GM23248 (cell line): ENCODE measurements at places on chromosomes 16 and 17. TPM values are rescaled to one million over a fixed set of nuclear protein-coding genes. Genes with fewer than 3 reads are reported as not detected.

DNA sequence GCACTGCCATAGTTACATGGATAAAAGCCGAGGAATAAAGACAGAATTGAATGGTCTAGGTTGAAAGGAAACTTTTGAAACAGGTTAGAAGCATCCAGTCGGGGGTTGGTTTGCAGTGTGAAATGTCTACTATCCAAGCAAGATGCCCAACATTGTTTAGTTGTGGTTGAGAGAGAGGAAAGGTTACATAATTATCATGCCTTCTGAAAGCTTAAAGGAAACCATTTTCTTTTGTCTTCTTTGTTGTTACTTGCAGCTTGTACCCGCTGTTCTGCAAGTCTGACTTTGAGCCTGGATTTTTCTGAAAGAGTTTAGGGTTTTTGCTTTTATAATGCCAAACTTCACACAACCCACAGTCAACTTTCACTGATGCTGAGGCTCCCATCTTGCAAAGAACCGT is 167.9 kb downstream of the AXIN2 start:
- H3K27ac ChIP-seq, result no peak overlapping the region
- no peak for DNase-seq
- no peaks in the 10 kb centered on the region for H3K36me3 ChIP-seq
- peaks cover 13% of the 10 kb centered on the region for H3K4me1 ChIP-seq

- no peaks in the 10 kb centered on the region for H3K36me3 ChIP-seq
- H3K4me3 ChIP-seq, result no peak overlapping the region
- no peak overlapping the region for H3K27ac ChIP-seq
- DNase-seq, result no peak
- peaks cover 13% of the 10 kb centered on the region for H3K4me1 ChIP-seq
Observed at GRCh38 chr16:86747761-86748160, 169.4 kb downstream of the FOXL1 start.

DNA sequence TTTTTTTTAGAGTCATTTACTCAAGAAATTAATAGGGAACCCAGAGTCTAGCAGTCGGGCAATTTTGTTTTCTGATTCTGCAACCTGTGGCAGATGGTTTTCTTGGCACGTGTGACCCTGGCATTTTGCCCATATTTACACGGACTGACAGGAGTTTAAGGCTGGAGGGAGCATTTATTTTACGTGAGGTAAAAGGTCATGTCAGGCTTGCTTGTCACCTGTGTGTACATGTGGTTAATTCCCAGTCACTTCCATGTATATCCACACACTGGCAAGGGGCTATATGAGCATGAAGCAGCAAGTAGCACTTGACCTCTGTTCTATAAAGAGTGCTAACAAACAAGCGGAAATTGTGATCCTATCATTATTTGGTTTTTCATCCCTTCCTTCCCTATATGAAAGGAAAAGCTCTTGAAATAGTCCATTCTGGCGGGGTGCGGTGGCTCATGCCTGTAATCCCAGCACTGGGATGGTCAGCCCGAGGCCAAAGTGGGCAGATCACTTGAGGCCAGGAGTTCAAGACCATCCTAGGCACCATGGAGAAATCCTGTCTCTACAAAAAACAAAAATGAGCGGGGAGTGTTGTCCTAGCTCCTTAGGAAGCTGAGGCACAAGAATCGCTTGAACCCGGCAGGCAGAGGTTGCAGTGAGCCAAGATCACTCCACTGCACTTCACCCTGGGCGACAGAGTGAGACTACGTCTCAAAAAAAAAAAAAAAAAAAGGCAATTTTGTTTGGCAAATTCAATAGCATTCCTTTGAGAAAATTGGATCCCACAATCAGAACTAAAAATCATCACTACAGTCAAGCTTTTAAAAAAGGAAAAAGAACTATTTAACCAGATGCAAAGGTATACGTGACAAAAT is 2.1 kb downstream of the SPAG9 start:
- H3K4me3 ChIP-seq, result peak overlapping the region; percentile 97
- H3K4me1 ChIP-seq, result peaks cover 33% of the 10 kb centered on the region
- H3K36me3 ChIP-seq, result no peaks in the 10 kb centered on the region
- peak; percentile 14 for DNase-seq

DNA sequence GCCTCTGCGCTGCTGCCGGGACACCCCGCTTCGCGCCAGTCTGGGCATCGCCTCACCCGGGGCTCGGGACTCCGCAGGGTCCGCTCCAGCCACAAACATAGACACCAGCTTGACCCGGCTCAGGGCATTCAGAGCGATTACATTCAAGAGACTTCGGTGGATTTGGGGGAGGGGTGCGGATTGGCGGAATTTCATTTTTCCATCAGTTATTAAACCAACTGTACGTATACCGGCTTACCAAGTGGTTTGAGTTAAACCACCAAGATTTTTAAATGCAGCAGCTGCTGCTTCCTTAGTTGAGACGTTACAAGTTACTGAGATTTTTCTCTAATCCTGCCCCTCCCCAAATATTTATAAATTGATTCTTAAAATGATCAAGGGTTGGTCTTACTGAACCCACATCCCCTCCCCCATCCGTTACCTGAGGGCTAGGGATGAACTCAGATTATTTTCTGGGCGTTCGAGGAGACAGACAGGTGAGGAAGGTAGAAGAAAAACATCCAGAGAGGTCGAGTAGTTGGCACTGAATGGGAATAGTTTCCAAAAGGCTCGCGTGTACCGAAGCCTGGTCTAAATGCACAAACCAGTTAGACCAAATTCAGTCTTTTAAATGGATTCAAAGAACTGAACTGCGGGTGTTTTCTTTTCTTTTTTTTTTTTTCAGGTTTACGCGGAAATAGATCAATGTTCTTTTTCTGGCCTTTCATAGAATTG is 1.5 kb downstream of the CRHR1 start:
- H3K4me3 ChIP-seq, result peak overlapping the region; percentile 55; the same call in 1 of the 2 replicates
- no peaks in the 10 kb centered on the region for H3K4me1 ChIP-seq
- H3K36me3 ChIP-seq, result no peaks in the 10 kb centered on the region
- H3K27me3 ChIP-seq, result peaks cover 78% of the 10 kb centered on the region

DNA sequence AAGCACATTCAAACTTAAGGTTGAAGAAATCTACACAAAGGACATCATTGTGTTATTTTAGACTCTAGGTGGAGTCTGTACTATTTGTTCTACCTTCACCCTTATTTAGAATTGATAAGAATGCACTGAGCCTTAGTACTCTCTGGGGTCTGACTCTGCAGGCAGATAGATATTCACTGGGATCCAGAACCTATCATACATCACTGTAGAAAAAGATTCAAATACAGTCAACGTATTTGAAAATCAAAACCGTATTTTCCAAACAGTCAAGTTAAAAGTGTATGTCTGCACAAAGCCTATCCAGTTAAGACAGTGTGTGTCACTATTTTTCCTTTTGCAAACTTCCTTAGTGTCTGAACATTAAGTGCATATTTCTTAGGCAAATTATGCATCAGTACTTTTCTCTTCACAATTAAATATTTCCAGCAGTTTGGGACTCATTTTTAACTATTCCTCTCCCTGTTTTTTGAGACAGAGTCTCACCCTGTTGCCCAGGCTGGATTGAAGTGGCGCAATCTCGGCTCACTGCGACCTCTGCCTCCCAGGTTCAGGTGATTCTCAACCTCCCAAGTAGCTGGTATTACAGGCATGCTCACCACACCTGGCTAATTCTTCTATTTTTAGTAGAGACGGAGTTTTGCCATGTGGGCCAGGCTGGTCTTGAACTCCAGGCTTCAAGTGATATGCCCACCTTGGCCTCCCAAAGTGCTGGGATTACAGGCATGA is 22.3 kb downstream of the MOSMO start:
- peaks cover 39% of the 10 kb centered on the region for H3K4me1 ChIP-seq
- H3K4me3 ChIP-seq, result no peak overlapping the region
- no peaks in the 10 kb centered on the region for H3K36me3 ChIP-seq
- H3K27ac ChIP-seq, result no peak overlapping the region
- H3K27me3 ChIP-seq, result no peaks in the 10 kb centered on the region
- DNase-seq, result no peak

GRCh38 chr16:57276596-57276995 is 7.9 kb downstream of the PLLP start:
- no peak overlapping the region for H3K27ac ChIP-seq
- H3K27me3 ChIP-seq, result no peaks in the 10 kb centered on the region; the same call in 1 of the 2 replicates
- H3K4me1 ChIP-seq, result peaks cover 16% of the 10 kb centered on the region
- H3K36me3 ChIP-seq, result no peaks in the 10 kb centered on the region
- DNase-seq, result peak; percentile 33

DNA sequence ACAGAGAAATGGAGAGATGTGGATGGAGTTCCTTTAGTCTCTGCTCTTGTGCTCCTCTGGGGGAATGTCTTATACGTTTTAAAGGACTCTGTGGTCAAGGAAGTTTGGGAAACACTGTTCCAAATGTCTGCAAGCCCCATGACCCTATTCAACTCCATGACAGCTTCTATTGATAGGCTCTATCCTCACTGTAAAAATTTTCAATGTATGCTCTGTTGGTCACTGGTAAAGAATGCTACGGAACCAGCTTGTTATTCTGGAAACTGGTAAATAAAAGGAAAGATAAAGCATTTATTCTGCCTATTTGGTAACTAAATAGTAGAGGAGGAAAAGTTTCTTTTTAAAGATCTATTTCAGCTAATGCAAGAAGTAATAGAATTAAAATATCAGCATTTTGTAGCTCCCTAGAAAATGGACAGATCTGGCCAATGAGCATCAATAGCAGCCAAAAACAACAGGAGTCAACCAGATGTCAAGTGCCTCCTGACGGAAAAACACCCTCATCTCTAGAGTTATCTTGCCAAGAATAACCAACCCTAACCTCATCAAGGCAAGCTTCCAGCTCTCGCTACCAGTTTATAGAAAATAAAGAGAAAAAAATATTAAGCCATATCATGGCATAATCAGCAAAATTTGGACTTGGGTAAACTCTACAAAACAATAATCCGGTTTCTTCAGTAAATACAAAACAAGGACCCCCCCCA is 16.1 kb downstream of the GDE1 start:
- H3K27ac ChIP-seq, result no peak overlapping the region
- no peaks in the 10 kb centered on the region for H3K27me3 ChIP-seq
- peak; percentile 13 for DNase-seq
- H3K4me1 ChIP-seq, result no peaks in the 10 kb centered on the region
- H3K4me3 ChIP-seq, result no peak overlapping the region

Gene PRR29
- not detected in 2 replicates for total RNA-seq

Gene PAQR4
- 7.7 and 11.3 TPM in 2 replicates for total RNA-seq

Gene PPY
- total RNA-seq, result not detected in 2 replicates

DNA sequence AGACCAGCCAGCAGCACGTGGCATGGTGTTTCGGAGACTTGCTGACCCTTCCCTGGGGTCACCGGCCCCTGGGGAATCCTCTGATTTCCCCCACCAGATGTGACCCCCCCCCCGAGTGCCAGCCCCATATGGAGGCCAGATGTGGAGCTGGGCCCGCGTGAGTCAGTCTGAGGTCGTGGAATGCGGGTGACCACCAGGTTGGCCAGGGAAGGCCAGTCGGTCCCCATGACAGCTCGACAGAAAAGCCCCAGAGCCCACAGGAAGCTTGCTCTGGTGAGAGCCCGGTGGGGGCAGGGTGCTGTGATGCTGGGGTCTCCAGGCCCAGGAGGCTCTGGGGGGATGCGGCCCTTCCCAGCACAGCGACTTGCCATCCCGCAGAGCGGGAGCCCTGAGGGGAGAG is 209.0 kb downstream of the NTN1 start:
- DNase-seq, result peak; percentile 66
- H3K4me1 ChIP-seq, result peaks cover 13% of the 10 kb centered on the region
- no peaks in the 10 kb centered on the region for H3K27me3 ChIP-seq
- no peaks in the 10 kb centered on the region for H3K36me3 ChIP-seq
- H3K4me3 ChIP-seq, result no peak overlapping the region

Gene HSPB9
- not detected in 2 replicates for total RNA-seq

Gene SHISA6
- total RNA-seq, result not detected in 2 replicates

DNA sequence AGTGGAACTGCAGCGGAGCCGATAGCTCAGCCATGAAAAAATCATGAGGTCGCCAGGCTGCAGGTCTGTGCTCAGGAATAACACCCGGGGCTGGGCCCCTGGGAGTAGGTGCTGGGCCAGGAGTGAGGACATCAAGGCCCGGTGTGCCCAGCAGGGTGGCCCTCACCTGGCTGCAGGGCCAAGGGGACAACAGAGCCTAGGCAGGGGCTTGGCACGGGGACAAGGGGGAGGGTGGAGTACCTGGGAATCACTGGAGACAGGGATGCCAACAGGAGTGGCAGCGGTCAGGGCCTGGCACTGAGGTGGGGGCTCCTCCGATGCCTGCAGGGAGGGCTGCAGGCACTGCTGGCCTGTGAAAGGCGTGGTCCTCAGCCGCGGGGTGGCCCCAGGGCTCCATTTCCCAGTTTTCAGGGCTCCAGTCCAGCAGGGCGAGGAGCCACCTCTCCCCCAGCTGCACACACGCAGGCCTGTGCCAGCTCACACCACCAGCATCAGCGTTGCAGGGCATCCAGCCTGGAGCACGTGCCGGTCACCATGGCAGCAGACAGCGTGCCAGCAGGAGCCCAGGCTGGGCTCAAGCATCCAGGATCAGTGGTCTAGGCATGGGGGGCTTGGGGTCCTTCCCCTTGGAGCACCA is 4.7 kb upstream of the FSCN2 start:
- peaks cover 17% of the 10 kb centered on the region; the same call in 1 of the 2 replicates for H3K4me1 ChIP-seq
- H3K4me3 ChIP-seq, result no peak overlapping the region
- no peaks in the 10 kb centered on the region for H3K36me3 ChIP-seq
- no peaks in the 10 kb centered on the region for H3K27me3 ChIP-seq
- peak; percentile 89 for DNase-seq
- H3K27ac ChIP-seq, result no peak overlapping the region

GRCh38 chr16:30096862-30097563 is 1.0 kb upstream of the YPEL3 start:
- 0 out of 2 replicates have a peak, but pooled peaks cover 3% of the 10 kb centered on the region for H3K4me1 ChIP-seq
- H3K4me3 ChIP-seq, result peak overlapping the region; percentile 91; the same call in 1 of the 2 replicates
- DNase-seq, result no peak
- no peaks in the 10 kb centered on the region for H3K27me3 ChIP-seq
- H3K27ac ChIP-seq, result peak overlapping the region; percentile 64

Gene PIGQ
- total RNA-seq, result 35.0 and 43.5 TPM in 2 replicates

Gene LHX1
- not detected in 2 replicates for total RNA-seq

GRCh38 chr17:31509095-31509804 is 117.8 kb downstream of the RAB11FIP4 start:
- H3K27ac ChIP-seq, result no peak overlapping the region
- H3K4me3 ChIP-seq, result no peak overlapping the region
- no peaks in the 10 kb centered on the region; the same call in 1 of the 2 replicates for H3K4me1 ChIP-seq
- no peak for DNase-seq
- no peaks in the 10 kb centered on the region for H3K36me3 ChIP-seq
- H3K27me3 ChIP-seq, result peaks cover 5% of the 10 kb centered on the region; the same call in 1 of the 2 replicates

Gene SLC5A11
- not detected in 2 replicates for total RNA-seq

DNA sequence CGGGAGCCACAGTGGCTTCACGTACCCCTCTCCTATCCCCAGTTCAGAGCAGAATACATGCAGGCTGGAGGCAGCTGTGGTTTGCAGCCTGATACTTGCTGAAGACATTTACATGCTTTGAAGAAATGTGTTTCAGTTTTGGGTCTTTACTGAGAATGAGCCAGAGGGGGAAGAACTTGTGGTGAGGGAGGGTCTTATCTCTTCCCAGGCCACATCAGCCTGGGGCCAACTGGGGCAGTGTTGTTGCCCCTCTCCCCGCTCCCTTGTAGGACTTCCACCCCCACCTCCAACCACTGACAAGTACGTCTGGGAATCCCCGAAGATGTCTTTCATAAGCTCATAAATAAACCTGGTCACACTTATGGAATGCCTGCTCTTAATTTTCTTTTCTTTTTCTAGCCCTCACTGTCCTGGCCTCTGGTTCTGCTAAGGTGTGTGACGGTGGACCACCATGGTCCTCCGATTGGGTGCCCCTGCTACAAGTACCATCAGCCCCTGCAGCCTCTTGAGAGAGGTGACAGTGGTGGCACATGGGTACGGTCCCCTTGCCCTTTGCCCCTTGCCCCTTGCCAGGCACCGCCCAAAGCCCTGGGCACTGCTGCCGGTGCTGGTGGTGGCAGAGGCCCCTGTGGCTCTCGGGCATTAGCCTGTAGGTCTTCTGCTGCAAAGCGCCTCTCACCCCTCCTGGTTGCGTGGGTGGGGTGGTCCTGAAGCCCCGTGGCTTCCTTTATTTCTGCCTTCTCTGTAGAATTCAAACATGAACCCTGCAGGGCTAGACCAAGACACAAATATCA is 144.8 kb upstream of the RPH3AL start:
- H3K27me3 ChIP-seq, result no peaks in the 10 kb centered on the region
- no peak overlapping the region for H3K27ac ChIP-seq
- H3K36me3 ChIP-seq, result no peaks in the 10 kb centered on the region
- H3K4me3 ChIP-seq, result peak overlapping the region; percentile 38; the same call in 1 of the 2 replicates

Gene KRTAP17-1
- total RNA-seq, result not detected in 2 replicates
